ENCODE measurements at places on chromosomes 2 and 18. TPM values are rescaled to one million over a fixed set of nuclear protein-coding genes. Genes with fewer than 3 reads are reported as not detected.
A peak's percentile ranks its signal among the peaks of the same experiment; 100 is the strongest.

The DLX2 gene
- total RNA-seq, result 9.7 TPM

The ABCB11 gene
- 0.18 TPM for total RNA-seq

The ERMN gene
- total RNA-seq, result not detected

The NPHP1 gene
- total RNA-seq, result 5.1 TPM

The WDPCP gene
- total RNA-seq, result 27.7 TPM

The CCDC138 gene
- 22.6 TPM for total RNA-seq

The ZBTB7C gene
- 9.1 TPM for total RNA-seq

The ESPNL gene
- total RNA-seq, result 0.38 TPM

GRCh38 chr2:128632501-128632800, 313.8 kb upstream of the HS6ST1 start:
- H3K36me3 ChIP-seq, result no peaks in the 10 kb centered on the region
- H3K4me3 ChIP-seq, result no peak overlapping the region
- no peaks in the 10 kb centered on the region for H3K27me3 ChIP-seq
- peak; percentile 5 for DNase-seq
- no peak overlapping the region for H3K27ac ChIP-seq
- no peaks in the 10 kb centered on the region for H3K4me1 ChIP-seq

DNA sequence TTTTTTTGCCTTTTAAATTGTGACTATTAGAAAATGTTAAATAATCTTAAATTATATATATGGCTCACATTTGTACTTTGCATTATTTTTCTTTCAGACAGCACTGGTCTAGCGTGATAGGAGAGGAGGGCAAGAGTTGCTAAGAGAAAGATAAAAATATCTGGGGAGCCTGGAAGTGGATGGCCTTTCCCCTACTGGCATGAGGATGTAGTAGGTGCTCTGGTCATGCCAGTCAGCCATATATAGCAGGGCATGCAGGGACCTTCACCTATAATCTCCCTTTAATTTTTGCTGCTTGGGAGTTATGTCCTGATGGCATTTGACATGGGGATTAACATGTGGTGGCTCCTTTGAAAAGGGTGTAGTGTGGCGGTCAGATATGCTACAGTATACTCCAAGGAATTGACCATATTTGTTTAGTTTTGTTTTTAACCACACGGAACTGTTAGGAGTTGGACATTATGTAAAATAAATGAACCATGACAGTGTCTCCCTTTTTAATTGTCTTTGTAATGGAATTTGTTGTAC, 144.7 kb downstream of the BABAM2 start:
- peaks cover 4% of the 10 kb centered on the region for H3K36me3 ChIP-seq
- no peak for DNase-seq
- no peak overlapping the region for H3K27ac ChIP-seq
- H3K27me3 ChIP-seq, result no peaks in the 10 kb centered on the region
- H3K4me1 ChIP-seq, result peaks cover 1% of the 10 kb centered on the region

DNA sequence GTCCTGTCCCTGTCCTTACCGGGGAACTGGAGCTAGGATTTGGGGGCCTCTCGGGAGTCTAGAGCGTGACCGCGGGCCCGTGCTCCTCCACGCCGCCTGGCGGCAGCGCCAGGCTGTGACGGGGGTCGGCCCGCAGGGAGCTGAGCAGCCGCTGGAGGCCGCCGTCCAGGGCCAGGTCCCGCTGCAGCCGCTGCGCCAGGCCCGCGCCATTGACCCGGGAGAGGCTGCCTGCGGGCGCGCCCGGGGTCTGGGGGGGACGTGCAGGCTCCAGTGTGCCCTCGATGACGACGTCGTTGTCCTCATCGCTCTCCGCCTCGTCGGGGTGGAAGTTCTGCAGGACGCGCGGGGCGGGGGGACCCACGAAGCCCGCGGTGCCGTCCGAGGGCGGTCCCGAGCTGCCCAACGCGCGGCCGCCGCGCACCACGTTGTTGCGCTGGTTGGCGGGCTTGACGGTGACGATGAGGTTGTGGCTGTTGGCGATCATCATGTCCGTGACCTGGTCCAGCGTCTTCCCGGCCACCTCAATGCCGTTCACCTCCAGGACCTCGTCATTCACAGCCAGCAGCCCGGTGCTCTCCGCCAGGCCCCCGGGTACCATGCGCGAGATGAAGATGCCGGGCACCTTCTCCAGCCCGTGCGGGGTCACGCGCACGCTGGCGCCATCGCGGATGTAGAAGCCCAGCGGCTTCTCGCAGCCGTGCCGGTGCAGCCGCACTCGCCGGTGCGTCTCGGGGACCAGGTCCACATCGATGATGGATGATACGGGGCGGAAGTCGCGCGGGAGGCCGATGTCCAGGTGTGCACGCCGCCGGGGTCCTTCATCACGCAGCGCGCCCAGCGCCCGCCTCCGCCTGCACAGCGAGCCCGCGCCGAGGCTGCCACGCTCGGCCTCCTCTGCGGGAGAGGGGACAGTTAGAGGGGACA, 50.9 kb downstream of the ADNP2 start:
- no peak overlapping the region for H3K4me3 ChIP-seq
- no peak for DNase-seq
- no peaks in the 10 kb centered on the region for H3K4me1 ChIP-seq
- H3K36me3 ChIP-seq, result peaks cover 36% of the 10 kb centered on the region
- no peak overlapping the region for H3K27ac ChIP-seq

DNA sequence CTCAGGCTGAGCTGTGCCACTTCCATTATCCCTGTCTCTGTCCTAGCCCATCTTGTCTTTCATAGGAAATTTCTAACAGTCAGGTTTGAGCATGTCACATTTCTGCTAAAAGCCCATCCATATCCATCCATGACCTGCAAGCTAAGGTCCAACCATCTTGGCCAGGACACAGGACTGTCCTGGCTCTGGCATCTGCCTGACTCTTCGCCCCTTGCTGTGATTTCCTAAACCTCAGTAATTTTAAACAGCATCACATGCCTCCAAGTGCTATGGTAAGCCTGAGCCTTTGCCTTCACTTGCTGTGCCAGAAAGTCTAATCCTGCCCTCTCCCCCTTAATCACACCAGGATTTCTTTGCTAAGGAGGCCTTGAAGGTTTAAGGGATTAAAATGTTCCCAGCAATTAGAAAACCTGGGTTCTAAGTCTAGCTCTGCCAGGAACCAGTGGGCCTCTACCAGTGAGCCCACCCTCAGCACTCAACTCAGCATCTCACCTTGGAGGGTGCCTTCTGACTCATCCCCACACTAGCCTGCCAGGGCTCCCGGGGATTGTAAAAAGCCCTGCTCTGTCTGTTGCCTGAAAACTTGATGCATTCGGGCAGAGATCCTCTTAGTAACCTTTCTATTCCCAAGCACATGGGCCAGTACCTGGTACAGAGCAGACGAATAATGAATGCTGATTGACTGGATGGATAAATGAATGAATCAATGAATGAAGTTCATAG, 411.0 kb downstream of the LRATD1 start:
- no peaks in the 10 kb centered on the region for H3K36me3 ChIP-seq
- H3K27me3 ChIP-seq, result peaks cover 23% of the 10 kb centered on the region
- H3K27ac ChIP-seq, result no peak overlapping the region
- no peak overlapping the region for H3K4me3 ChIP-seq
- no peaks in the 10 kb centered on the region for H3K4me1 ChIP-seq
- no peak for DNase-seq

DNA sequence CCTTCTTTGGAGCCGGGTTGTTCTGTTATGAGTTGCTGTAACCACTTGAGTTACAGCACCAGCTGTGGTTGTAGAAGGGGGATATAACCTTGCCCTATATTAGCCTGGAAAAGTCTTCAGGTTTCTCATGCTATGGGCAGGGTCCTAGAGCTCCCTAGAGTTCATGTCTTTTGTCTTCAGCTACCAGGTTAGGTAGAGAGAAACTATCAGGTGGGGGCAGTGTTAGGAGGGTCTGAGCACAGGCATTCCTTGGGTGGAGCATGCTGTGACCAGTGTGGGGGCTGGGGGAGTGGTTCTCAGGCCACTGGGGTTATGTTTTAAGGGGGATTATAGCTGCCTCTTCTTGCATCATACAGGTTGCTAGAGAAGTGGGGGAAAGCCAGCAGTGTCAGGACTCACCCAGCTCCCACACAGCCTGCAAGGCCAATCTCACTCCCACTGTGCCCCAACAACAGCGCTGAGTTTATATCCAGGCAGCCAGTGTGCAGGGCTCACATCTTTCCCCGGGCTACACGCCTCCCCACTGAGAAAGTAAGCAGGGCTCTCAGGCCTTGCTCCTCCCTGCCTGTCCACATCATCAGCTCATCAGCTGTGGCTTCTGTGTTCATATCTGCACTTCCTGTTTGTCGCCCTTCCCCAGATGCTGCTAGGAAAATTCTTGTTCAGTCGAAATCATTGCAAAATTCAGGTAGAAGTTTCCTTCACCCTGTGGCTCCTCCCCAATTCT, 133.8 kb upstream of the NRXN1 start:
- no peak for DNase-seq
- no peaks in the 10 kb centered on the region for H3K27me3 ChIP-seq

DNA sequence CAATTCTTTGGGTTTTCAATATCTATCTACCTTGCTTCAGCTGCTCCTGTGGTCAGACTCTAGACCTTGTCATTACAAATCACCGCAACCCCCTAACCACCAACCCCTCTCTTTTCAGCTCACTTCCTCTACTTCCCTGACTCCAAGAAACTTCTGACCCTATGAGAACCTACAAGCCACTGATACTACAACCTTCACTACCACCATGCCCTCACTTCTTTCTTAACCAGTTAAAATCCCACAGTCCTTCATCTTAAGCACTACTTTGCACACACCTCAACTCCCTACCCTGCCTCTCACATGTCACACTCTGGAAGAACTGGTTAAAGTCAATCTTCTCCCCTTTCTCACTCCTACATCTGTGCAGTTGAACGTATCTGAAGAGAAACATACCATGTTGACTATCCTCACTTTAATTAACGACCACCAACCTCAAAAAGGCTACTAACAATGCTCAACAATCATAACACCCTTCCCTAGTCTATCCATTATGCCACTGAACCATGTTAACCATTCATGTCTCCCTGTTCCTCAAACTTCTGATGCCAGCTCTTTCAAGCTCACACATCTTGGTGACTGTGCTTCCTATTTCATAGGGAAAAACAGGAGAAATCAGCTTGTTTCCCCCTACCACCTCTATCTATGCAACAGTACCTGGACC, 12.6 kb downstream of the EIF2AK3 start:
- H3K36me3 ChIP-seq, result no peaks in the 10 kb centered on the region
- H3K27ac ChIP-seq, result no peak overlapping the region
- no peaks in the 10 kb centered on the region for H3K27me3 ChIP-seq
- H3K4me3 ChIP-seq, result no peak overlapping the region
- DNase-seq, result no peak

DNA sequence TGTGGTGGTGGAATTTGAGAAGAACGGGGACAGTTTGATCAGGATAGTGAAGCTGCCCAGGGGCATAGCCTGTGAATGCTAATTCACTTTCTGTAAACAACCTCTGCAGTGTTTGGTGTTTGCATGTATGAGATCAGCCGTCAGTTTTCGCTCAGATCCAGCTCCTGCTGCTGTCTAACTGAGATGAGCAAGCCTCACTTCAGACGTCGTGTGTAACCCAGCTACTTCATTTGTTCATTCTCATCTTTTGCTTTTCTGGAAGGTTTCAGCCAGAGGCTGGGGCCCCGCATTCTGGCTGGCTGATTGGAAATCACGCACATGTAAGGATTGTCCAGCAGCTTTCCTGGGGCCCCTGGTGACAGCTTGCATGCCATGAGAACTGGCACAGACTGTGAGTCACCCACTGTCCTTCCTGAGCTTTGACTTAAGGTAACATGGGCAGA, 48.9 kb downstream of the LDLRAD4 start:
- no peak for DNase-seq
- peak overlapping the region; percentile 7 for H3K27ac ChIP-seq
- no peaks in the 10 kb centered on the region for H3K36me3 ChIP-seq
- no peaks in the 10 kb centered on the region for H3K27me3 ChIP-seq

DNA sequence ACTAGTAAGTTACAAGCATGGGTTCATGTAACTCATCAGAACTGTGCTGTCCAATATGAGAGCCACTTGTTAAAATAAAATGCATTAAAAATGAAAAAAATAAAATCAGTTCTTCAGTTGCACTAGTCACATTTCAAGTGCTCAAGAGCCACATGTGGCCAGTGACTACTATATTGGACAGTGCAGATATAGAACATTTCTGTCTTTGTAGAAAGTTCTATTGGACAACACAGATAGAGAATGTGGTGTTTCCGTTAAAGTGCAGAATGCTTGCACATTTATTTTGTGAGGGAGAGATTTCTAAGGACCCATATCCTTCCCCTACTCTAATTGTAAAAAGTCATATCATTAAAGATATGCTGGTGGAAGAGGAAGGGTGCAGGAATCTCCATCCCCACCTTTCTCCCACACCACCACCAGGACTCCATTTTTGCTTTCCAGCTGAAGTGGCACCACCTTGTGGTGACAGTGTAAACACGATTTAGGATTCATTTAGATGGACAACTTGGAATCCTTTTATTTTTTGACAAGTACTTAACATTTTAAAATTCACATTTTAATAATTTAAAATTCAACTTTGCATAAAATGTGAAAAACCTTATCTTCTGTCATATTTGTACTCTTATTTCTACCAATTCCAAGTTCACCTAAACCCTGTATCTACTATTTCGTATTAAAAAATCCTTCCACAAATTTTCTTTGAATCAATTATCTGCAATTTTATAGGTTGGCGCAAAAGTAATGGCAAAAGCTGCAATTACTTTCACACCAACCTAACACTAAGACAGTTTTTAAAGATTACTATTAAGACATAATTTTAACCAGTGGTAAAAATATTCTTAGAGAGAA, 9.4 kb upstream of the CD302 start:
- H3K36me3 ChIP-seq, result no peaks in the 10 kb centered on the region
- DNase-seq, result no peak
- H3K4me1 ChIP-seq, result peaks cover 9% of the 10 kb centered on the region

GRCh38 chr2:189128970-189129369, 50.6 kb downstream of the COL5A2 start:
- peak overlapping the region; percentile 93 for H3K27ac ChIP-seq
- H3K4me3 ChIP-seq, result peak overlapping the region; percentile 26
- DNase-seq, result no peak
- H3K4me1 ChIP-seq, result peaks cover 29% of the 10 kb centered on the region

DNA sequence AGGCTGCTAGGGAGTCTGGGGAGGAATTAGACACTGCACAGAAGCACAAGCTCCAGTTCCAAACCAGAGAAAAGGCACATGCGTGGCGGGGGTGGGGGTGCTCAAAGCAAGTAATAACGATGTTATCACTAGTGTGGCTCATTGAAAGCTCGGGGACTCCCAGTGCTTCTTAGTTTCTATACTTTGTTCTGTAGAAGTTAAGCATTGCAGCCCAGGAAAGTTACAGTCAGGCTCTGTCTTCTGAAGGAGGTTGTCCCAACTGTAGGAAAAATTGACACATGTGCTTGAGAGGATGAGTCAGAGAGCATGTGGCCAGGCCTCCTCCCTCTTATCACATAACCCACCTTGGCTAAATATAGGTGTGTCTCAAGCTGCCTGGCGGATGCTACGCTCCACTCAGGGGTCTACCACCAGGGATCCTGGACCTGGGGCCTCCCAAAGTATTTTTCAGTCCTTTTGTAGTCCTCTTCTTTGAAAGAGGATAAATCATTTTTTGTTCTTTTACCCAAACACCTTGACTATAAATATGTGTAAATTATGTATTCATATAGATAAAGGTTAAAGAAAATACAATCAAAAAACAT, 3.8 kb downstream of the GALNT5 start:
- H3K27ac ChIP-seq, result no peak overlapping the region
- DNase-seq, result no peak
- no peak overlapping the region for H3K4me3 ChIP-seq
- H3K27me3 ChIP-seq, result no peaks in the 10 kb centered on the region
- no peaks in the 10 kb centered on the region for H3K36me3 ChIP-seq

- DNase-seq, result no peak
- H3K4me3 ChIP-seq, result no peak overlapping the region
- H3K36me3 ChIP-seq, result peaks cover 20% of the 10 kb centered on the region
- H3K4me1 ChIP-seq, result peaks cover 63% of the 10 kb centered on the region
These were observed 281.3 kb downstream of the EXOC6B start for GRCh38 chr2:72544554-72544953.

- H3K4me3 ChIP-seq, result no peak overlapping the region
- no peak overlapping the region for H3K27ac ChIP-seq
- DNase-seq, result no peak
- H3K36me3 ChIP-seq, result no peaks in the 10 kb centered on the region
- peaks cover 32% of the 10 kb centered on the region for H3K27me3 ChIP-seq
These were observed 371.6 kb downstream of the HRH4 start for GRCh38 chr18:24831871-24832665.

Data from mesothelial cell of epicardium (in vitro differentiated cells).